ENCODE measurements at places on chromosomes 13 and 19.
A peak's percentile ranks its signal among the peaks of the same experiment; 100 is the strongest.

DNA sequence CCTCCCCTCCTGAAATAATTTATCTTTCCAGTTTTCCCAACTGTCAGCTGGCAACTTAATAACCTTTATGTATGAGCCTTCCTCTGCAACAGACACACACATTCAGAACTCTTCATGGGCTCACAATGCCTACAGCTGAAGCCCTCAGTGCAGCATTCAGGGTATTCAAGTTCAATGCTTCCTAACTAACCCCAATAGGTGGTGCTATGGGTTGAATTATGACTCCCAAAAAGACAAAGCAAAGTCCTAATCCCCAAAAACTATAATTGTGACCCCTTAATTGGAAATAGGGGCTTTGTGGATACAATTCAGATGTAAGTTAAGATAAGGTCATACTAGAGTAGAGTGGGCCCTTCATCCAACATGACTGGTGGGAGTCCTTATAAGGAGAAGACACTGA lies 202.2 kb downstream of the SUCLA2 start:
- DNase-seq: peak; percentile 49

- no peak for DNase-seq
Measured at GRCh38 chr13:73090823-73091187, 32.0 kb downstream of the KLF5 start.

DNA sequence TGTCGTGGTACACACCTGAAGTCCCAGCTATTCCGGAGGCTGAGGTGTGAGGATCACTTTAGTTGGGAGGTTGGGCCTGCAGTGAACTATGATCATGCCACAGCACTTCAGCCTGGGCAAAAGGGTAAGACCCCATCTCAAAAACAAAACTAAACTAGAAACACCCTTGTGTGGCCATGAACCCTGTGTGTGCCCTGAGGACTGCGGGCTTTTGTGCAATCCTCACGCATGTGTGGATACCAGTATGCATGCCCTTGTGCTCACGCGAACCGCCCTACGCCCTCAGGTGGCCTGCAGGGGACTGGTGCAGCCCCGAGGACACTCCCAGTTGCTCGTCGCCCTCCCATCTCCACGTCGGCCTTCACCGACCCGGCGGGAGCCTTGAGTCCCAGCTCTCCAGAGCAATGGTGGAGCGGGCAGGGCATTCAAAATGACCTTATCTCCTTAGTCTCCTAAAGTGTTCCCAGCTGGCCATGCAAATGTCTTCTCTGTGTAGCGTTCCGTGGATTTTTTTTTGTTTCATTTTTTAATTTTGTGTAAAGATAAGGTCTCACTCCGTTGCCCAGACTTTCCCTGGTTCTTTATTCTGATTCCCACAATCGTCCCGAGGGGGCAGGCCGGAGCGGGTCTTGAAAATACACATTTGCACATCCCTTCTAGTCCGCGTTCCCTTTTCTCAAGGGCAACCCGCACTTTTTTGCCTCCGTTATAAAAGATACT lies 868 bp upstream of the EGLN2 start:
- peak; percentile 75 for DNase-seq

DNA sequence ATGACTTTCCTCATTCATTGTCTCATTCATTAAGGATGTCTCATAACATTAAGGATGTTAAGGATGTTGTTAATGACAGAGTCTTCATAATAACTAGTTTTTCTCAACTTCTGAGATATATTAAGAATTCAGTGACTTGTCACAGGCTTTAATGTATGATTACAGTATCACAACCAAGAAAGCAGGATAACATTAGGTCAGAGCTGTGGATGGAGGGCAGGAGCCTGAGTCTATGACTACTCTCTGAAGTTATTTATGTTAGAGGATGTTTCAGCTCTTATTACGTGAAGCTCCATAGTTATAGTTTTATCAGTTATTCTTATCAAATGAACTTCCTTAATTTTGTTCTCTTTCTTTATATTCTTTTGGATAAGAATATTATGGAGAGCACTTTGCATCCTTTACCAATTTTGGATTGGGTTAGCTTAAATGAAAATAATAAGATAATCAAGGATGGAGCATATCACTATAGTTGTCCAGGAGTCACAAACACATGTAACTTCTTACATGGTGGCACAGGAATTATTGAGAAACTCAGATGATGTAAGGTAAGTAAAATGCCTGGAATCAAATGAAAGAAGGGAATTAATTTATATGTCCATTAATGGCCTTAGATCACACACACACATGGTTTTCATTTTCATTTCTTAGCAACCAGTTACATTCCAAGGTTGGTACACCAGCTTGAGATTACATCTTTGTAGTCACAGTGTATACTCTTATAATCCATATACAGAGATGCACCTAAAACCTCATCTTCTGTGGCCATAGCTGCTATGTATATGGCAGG lies 57.0 kb downstream of the SLC10A2 start:
- no peak for DNase-seq

- peak; percentile 46 for DNase-seq
Measured at GRCh38 chr19:41993612-41994483, at the start of gene ATP1A3. ATP1A3 (minus strand) TSS chr19:41994230; CDS start chr19:41994076, 154 bp downstream.

DNA sequence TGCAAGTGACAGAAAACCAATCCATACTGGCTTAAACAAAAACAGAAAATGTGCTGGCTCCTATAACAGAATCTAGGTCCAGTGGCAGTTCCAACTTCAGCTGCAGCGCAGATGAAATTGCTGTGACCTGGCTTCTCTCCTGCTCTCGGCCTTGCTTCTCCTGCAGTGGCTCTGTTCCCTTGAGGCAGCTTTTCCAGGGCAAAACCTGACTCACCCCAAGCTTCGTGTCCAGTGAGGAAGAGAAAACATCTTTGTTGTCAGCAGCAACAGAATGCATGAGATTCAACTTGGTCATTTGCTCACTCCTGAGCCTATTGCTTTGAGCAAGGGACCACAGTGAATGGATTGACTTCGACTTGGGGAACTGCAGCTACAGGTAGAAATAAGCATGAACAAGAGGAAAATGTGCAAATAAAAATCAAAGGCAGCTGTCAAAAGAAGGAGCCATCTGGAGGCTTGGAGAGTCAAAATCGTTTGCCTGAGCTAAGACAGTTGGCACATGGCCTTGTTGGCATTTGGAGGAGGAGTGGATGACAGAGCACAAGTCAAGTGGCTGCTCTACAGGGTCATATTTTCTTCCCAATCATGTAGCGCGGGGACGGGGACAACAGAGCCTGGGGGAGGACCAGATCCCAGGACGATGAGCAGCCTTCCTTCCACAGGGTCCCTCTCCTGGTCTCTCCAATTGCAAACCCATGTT lies 523.4 kb downstream of the FGF9 start:
- no peak for DNase-seq

- DNase-seq: peak; percentile 15
Measured at GRCh38 chr19:47446534-47447469, 24.9 kb downstream of the SLC8A2 start.

DNA sequence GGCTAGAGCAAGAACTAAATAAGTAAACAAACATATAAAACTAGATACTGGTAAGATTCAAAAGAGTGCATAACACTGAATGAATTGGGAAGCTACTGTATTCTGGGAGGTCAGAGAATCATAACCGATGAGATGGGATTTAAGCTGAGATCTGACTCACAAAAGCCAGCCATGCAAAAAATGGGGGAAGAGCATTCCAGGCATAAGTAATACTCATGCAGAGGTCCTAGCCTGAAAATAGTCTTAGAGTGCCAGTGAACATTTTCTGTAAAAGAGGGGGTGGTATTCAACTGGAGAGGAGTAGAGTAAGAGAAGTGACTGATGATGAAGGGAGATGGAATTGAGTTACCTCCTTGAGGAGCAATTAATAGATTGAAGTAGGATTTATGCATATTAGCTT lies 872.0 kb upstream of the GPC6 start:
- no peak for DNase-seq

DNA sequence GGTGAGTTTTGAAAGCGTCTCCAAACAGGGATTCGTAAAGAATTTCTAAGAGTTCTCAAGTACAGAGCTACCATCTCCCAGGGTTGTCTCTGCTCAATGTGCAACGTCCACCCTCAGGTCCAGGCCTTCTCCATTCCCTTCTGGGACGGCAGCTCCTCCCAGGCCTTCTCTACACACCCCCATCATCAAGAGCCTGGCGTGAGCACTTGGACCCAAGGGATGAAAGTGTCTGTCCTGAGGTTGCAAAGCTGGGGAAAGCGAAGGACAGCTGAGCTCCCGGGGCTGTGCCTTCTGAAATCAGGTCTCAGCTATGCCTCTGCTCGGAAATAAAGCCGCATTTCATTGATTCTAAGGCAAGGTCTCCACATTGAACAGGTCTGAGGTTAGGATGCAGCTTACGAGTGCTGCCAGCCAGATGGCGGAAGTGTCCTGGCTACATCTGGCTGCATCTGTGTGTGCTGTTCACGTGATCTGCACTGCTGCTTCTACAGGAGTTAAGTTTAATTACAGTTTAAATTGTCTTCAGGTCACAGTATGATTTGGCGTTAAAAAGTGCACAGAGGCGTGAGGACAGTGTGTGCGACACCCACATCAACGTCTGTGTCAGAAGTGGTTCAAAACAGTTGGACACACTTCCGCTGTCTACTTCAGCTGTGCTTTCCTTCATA lies 27.0 kb upstream of the MIER2 start:
- DNase-seq: no peak

DNA sequence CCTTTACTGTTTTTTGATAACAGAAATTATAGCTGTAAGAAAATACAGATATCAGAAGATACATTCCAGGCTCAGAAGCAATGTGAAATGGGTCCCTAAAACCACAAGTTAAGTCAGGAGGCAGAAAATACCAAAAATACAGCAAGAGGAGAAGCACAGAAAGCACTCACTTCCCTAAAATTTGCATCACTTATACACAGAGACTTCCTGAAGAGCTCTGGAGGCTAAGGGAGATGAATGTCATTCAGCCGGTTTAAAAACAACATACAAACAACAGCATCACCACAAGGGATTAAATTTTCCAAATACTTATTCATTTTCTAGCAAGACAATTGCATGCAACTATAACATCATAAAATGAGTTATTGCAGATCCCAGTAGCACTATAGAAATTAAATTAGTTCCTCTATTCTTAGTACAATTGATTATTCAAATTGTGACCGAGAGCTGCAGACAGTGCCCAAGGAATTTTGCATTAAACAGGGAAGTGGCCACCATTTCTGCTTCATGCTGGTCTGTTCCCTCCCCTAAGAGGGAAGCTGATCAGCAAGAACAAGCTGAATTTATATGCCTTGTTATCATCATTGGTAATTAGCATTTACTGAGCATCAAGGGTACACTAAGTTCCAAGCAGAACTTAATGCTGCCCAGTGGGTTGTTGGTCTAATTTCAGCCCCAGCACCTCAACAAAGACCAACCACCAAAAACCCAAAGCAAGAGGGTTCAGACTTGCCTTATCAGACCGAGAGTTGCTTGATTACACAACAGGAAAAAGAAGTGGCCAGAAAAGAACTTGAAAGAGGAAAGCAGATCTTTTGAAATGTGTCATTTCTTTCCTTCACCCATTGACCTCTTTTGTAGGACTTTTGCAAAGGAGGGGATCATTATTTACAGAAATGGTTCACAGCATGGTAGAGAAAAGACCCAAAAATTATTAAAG lies 140.7 kb downstream of the KCTD12 start:
- no peak for DNase-seq

Data from ELR (cell line).